NCI-H1048 (cell line): ENCODE measurements at places on chromosomes 16 and 17.

DNA sequence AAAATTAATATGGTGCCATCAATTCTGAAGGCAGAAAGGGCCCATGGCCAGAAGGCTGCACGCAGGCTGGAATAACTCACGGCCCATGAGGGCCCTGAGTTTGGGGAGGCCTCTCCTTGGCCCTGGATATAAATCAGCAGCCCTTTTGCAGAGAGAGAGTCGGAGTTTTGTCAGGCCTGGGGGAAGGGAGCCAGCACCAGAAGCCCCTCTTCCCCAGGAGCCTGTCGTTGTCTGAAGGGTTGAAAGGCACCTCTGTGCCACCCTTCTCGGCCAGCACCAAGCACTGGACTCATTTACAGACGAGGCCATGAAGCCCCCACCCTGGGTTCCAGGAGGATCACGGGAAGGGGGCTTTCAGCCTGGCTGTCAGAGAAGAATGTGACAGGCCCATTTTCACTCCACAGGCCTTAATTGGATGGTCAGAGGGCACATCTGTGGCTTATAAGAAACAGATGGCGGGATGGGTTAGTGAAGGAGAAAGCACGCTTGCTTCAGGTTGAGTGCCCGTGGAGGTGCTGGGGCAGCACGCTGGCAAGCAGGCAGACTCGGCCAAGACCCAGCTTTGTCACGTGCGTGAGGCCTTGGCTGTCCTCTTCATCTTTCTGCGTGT is 140.6 kb downstream of the CLEC16A start:
- no peak for DNase-seq

DNA sequence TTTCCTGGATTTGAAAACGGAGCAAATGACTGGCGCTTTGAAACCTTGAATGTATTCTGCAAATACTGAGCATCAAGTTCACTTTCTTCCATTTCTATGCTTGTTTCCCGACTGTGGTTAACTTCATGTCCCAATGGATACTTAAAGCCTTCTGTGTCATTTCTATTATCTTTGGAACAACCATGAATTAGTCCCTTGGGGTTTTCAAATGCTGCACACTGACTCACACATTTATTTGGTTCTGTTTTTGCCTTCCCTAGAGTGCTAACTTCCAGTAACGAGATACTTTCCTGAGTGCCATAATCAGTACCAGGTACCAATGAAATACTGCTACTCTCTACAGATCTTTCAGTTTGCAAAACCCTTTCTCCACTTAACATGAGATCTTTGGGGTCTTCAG is 32.3 kb downstream of the BRCA1 start:
- DNase-seq: no peak

- no peak for DNase-seq
These were observed 67.8 kb upstream of the NOL11 start for GRCh38 chr17:67649891-67650290.

- no peak for DNase-seq
These were observed 41.7 kb downstream of the RMI2 start for GRCh38 chr16:11386791-11387546.

GRCh38 chr16:84648595-84649510 is 542 bp downstream of the KLHL36 start:
- no peak for DNase-seq

DNA sequence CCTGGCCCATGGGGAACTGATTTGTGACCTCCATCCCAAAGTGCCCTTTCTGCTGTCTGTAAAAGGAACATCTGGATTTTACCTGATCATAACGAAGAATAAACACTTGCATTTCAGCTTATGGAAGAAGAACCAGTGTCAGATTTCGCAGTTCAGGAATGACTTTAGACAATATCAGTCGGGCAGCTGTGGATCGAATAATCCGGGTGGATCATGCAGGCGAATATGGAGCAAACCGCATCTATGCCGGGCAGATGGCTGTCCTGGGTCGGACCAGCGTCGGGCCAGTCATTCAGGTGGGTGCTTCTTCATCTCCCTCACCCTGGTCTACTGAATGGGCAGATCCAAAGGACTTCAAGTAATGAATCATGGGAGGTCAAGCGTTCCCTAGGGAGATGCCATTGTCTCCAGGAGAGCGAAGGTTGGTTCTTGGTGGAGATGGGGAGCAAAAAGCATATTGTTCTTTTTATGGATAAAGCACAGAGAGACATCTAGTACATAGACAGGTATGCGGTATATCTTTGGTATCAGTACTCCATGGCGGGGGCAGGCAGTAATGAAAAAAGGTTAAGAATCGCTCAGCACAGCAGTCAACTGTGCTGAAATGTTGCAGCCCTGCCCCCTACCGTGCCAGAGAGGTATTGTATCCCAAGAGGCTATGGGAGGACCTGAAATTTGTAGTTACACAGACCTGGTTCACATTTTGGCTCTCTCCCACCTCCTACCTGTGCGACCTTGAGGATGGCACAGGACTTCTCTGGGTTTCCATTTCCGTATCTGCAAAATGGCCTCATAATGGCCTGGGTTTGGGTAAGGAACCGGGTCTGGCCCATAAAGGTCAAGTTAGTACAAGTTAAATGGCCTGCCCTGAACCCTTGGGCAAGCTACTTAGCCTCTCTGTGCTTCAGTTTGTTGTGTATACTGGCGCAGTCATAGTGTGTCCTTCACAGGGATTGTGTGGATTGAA is 4.7 kb downstream of the COQ7 start:
- no peak for DNase-seq

DNA sequence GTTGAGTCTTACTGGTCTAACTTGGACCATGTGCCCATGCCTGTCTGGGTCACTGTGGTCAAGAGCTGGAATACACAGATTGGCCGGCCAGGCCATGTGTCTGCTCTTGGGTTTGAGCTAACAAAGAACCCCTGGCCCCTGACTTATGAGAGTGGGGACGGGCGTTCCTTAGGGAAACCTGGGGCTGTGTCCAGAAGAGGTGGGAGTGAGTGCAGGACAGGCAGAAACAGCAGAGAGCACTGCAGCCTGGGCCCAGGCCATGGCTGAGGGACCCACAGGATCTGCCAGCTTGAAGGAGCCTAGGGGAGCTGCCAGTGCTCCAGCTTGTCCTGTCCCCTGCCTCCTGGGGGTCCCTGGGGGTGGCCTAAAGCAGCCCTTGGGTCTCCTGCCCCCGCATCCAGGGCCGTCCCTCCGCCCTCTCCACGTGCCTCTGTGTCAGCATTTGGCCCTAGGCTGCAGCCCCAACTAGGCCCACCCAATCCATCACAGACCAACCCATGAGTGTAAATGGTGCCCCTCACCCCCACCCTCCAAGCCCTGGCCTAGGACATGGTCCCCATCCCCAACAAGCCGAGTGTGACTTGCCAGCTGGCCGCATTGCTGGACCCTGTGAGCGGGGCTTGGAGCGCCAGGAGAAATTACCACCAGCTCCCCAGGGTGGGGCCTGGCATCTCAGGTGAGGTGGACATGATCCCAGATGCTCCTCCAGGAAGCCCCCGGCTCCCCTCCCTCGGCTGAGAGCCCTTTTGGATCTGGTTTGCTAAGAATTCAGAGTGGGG is 12.5 kb upstream of the DRC7 start:
- no peak for DNase-seq

DNA sequence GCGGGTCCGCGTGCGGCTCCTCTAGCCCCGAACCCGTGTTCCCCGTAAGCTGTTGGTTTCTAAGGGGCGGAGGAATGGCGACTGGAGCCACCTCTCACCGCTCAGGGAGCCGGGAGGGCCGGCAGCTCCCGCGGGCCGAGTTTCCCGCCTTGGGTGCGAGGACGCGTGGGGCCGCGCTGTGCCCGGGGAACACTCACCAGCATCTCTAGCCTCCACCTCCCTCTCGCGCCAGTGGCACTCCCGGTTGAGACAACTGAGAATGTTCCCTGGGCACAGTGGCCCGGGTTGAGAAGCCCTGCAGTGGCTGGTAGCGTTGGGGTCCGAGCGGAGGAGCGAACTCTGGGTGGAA is 560 bp downstream of the TELO2 start:
- no peak for DNase-seq

- no peak for DNase-seq
These were observed 83.9 kb downstream of the NT5M start for GRCh38 chr17:17387017-17387497.

DNA sequence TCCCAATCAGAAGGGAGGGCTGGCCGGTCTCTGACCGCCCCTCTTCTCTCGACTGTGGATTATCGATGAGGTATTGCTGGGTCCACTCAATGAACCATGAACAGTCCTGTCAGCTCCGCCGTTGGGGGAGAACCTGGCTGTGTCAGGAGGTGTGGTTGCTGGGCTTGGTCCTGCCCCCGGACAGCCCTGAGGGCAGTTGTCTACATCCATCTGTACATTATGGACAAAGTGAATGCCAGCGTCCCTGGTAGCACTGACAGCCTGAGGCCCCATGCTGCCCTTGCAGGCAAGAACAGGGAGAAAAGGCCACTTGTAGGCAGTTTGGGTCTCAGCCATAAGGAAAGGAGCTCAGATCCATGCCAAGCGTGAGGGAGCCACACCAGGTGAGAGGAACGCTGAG is 38.9 kb downstream of the ST3GAL2 start:
- no peak for DNase-seq

GRCh38 chr17:7292194-7292593 is 2.2 kb downstream of the YBX2 start:
- DNase-seq: no peak

- DNase-seq: no peak
These were observed 128.5 kb downstream of the SPACA3 start for GRCh38 chr17:33120103-33120502.

GRCh38 chr16:9797306-9797705 is 384.9 kb downstream of the GRIN2A start:
- no peak for DNase-seq

GRCh38 chr17:8924595-8924994 is 40.9 kb downstream of the PIK3R5 start:
- no peak for DNase-seq

DNA sequence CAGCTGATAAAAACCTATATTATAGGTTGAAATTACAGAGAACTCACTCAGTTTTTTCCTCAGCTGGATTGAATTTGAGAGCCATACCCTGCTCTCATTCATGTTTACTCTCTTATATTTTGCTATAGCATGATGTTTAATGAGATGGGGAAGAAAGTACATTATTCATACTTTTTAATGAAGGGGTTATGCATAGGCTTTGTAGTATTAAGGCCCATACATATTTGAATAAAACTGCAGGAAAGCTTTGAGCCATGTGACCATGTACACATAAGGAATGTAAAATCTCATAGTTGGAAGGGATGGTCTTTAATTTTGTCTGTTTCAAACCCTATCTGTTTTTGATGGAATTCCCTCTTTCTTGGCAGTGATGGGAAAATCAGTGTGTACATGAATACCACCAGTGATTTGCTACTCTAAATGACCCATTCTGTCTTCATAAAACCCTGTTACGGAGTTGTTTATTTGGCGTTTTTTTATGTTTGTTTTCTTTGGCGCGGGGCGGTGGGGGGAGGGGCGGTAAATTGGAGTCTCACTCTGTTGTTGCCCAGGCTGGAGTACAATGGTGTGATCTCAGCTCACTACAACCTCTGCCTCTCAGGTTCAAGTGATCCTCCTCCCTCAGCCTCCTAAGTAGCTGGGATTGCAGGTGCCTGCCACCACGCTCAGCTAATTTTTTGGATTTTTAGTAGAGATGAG is 38.8 kb upstream of the RASL10B start:
- DNase-seq: no peak

GRCh38 chr17:55571095-55571494 is 59.8 kb upstream of the SMIM36 start:
- no peak for DNase-seq

- DNase-seq: no peak
These were observed 290.4 kb downstream of the HS3ST3A1 start for GRCh38 chr17:13311306-13311705.

- DNase-seq: no peak
These were observed 38.2 kb downstream of the CCDC42 start for GRCh38 chr17:8706431-8706830.

DNA sequence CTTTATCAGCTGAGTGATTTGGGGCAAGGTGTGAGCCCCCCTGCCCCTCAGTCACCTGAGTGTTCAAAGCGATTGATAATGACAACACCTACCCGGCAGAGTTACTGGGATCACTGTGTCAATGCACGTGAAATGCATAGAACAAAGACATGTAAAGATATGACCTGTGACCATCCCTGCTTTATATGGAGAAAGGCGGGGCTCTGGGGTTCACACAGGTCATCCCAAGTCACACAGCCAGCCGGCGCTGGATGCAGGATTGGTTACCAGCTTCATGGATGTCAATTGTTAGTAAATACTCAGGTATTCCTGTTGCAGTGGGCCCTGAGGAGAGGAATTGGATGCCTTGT is 64.4 kb downstream of the CRISPLD2 start:
- DNase-seq: no peak

- DNase-seq: no peak
These were observed 13.7 kb downstream of the TRPV2 start for GRCh38 chr17:16429083-16429482.

DNA sequence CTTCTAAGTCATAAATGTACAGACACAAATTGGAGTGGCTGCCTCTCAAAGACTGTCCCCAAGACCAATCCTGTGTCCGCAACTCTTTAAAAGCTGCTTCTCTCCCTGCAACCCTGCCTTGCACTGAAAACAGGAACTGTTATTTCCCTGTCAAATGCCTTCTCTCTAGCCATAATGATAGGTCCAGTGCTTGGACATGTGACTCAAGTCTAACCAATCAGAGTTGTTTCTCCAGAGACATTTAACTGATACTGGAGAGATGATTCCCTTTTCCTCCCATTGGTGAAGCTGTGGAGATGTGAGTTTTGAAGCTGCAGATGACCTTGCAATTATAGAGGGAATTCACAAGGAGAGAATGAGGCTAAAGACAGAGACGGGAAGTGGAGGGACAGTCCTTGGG is 253.3 kb upstream of the CDH5 start:
- DNase-seq: no peak

DNA sequence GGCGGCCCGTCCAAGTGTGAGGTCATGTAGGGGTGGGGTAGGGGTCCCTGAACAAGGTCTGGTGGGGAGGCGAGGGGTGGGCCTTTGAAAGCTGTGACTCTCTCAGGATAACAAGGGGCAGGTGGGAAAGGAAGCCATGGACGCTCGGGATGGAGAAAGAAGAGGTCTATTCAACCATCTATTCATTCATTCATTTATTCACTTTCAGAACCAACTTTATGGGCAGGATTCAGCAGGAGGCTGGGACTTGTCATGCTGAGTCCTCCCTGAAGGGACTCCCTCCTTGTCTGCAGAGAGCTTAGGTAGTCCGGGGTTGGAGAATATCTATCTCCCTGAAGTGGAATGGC is 8.6 kb upstream of the CD300A start:
- no peak for DNase-seq

- no peak for DNase-seq
These were observed 505.9 kb downstream of the HS3ST4 start for GRCh38 chr16:26197707-26198106.

- no peak for DNase-seq
These were observed 66.3 kb downstream of the BPTF start for GRCh38 chr17:67891481-67892119.
